NT2/D1 (cell line): ENCODE measurements at places on chromosomes 2 and 18.

DNA sequence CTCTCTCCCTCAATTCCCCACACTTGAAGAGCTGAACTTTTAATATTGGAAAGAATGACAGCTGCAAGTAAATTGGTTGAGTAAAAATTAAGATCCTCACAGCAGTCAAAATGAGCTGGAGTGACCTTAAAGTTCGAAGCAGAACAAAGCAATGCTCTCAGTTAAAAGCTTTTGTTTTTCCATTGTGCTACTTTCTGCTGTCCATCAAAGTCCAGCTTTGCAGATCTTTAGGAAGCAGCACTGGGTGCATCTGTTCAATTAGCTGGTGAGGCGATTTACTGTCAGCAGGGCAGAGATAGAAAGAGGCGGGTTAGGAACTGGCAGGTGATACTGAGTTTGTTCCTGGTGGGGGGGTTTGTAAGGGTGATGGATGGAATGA lies 834.8 kb downstream of the CPS1 start:
- no peak for DNase-seq

GRCh38 chr2:37587817-37588216 lies 83.6 kb downstream of the CDC42EP3 start:
- no peak for DNase-seq

DNA sequence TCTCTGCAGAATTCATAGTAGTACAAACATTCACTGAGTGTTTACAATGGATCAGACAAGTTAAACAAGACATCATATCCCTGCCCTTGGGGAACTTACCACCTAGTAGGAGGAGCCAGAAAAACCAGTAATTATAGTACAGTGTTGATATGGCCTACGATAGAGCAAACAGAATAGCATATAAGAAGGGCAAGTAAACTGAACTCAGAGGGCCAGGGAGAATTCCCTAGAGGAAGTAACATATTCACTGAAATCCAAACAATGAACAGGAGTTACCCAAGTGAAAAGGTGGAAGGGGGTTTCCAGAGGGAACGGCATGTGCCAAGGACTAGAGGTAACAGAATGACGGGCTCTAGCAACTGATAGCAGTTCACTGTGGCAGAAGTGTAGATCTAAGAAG lies 34.1 kb downstream of the NHEJ1 start:
- DNase-seq, result no peak

DNA sequence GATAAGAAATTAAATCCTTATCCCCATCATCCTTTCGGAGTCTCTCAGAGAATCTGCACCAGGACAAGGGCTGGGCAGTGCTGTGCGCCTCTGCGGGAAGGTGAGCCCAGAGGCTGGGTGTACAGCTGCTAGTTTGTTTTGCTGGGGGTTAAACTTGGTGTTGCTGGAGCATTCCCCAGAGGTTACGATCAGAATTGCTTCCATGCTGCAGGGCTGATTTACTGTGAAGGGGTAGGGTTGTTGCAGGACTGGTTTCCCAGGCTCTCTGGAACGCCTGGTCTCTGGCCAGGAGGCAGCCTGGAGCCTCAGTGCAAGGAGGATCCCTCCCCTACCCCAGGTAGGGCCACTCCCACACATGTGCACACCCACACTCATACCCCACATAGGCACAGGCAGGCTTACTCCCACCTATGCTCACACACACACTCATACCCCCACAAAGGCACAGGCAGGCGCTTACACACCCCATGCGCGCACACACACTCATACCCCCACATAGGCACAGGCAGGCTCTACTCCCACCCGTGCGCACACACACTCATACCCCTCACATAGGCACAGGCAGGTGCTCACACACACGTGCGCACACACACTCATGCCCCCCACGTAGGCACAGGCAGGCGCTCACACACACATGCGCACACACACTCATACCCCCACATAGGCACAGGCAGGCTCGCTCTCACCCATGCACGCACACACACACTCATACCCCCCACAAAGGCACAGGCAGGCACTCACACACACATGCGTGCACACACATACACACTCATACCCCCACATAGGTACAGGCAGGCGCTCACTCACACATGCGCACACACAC lies 11.3 kb downstream of the CNNM4 start:
- DNase-seq, result no peak

- no peak for DNase-seq
Observed at GRCh38 chr2:241855245-241855887, 3.3 kb downstream of the PDCD1 start.

- DNase-seq, result no peak
Observed at GRCh38 chr18:54210463-54210862, 14.0 kb downstream of the MBD2 start.

GRCh38 chr2:73821669-73822068 lies 7.1 kb upstream of the STAMBP start:
- no peak for DNase-seq

DNA sequence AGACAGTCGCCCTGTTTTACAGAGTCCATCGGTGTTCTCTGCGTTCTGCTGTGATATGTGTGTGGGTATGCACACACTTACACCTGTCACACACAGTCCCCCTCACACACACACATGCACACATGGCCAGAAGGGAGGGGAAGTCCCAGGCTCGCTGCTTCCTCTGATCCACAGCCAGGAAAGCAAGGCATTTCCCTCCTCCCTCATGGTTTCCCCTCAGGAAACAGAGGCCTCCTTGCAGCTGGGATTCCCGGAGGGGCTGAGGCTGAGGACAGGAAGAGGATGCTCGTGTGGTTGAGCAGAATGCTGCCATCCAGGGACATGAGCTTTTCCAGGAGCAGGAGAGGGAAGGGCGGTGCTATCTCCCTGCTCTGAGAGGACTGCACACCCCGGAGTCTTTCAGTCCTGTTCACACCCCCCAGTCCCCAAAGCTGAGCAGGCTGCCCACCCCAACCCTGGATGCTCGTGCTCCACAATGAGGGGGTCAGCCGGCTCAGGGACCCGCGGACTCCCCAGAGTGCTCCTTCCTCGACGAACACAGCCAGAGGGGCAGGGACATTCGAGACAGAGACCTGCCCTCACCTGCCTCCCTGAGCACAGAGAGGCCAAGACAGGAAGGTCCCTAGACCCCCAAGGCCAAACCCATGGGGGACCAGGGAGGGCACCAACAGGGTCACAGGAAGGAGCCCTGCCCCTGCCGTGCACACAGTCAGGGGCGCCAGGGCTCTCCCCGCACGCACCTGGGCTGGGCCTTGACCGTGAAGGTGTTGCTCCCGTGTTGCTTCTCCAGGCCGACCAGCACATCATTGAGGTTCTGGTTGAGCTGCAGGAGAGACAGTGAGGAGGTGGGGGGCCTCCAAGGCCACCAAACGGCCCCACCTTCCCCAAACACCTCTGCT lies 45.3 kb downstream of the BIN1 start:
- DNase-seq, result no peak

- DNase-seq, result no peak
Observed at GRCh38 chr2:205461678-205462665, 220.3 kb upstream of the NRP2 start.

GRCh38 chr18:52691841-52692240 lies 351.8 kb downstream of the DCC start:
- no peak for DNase-seq

- no peak for DNase-seq
Observed at GRCh38 chr2:227411320-227411989, 23.7 kb upstream of the SCYGR1 start.
